ENCODE measurements at places on chromosomes 7 and 10.

DNA sequence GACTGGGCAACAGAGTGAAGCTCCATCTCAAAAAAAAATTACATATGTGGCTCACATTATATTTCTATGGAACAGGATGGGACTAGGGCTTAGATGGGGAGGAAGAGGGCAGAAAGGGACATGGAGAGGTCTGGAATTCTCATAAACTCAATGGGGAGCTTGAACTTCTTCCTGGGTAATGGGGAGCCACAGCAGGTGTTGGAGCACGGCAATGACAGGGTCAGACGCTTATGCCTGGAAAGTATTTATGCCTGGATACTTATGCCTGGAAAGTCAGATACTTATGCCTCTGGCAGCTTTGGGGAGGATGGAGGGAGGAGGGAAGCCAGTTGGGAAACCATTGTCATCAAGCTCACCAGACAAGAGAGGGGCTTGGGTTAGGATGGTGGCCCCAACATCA lies 36.8 kb downstream of the TMEM130 start:
- DNase-seq: no peak

- no peak for DNase-seq
Measured at GRCh38 chr7:120729245-120729644, 128.7 kb downstream of the TSPAN12 start.

- peak; percentile 26 for DNase-seq
Measured at GRCh38 chr10:86632009-86632800, 22.1 kb upstream of the OPN4 start.

DNA sequence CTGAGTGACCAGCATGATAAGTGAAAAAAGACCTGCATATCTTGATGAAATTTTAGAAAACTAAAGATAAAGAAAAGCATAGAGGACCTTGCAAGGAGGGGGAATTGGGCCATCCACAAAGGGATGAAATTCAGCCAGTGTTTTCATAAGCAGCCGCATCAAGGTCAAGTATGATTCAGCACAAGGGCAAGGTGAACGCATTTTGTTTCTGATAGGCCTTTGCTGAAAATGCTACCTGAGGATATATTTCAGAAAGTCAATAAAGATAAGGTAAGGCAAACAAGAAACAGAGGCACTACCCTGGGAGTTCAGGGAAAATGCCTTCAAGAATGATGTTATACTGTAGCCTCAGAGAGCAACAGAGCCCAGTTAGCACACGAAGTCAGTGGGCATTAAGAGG lies 55.0 kb upstream of the SHH start:
- DNase-seq: no peak

DNA sequence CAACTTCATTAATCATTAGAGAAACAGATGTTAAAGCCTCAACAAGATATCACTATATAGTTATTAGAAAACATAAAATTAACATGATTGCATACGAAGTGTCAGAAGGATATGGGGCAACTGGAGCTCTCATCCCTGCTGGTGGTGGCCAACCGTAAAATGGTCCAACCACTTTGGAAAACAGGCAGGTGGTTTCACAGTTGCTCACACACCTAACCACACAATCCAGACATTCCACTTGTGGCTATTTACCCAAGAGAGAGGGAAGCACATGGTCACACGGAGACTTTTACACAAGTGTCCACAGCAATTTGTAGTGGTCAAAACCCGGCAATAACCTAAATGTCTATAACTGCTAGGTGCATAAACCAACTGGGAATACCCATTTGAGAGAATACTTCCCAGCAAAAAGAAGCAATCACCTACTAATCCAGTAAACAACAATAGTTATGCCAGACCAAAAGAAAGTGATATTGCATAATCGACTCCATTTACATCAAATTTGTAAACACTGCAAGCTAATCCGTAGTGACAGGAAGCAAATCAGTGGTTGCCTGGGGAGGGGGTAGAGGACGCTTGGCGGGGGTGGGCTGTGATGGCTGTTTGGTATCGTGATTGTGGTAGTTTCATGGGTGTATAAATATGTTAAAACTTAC lies 91.8 kb downstream of the LARP4B start:
- DNase-seq: peak; percentile 13

DNA sequence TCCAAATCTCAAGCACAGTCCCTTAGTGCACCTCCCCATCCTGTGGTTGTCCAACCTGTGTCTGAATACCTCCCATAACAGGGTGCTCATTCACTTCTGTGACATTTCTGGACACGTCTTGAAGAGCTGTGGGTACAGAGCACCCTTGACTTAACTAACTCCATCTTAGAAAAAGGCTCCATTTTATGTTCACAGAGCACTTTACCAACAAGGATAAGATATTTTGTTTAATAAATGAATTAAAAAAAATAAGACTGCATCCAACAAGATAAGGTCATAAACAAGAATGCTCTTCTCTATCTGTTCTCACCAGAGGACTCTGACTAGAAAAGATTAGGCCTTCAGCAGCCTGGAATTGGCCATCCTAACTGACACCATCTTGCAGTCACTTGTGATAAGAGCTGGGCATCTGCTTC lies 335.2 kb upstream of the ZNF32 start:
- DNase-seq: no peak

DNA sequence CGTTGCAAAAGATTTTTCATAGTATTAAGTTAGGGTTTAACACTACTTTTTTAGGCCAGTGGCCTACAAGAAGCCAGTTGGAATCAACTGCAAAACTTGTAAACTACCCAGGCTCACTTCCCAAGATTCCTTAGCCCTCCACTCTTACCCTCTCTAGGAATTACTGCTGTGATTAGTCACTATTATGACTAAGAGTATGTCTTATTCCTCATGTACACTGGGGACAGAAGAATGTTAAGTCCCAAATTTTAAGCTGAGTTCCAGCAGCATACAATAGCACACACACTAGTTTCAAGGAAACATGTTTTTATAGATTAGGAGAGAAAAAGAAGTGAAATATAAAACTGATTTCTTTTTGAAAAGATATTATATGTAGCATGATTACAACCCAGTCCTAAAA lies 42.8 kb downstream of the FBXL13 start:
- peak; percentile 1 for DNase-seq

DNA sequence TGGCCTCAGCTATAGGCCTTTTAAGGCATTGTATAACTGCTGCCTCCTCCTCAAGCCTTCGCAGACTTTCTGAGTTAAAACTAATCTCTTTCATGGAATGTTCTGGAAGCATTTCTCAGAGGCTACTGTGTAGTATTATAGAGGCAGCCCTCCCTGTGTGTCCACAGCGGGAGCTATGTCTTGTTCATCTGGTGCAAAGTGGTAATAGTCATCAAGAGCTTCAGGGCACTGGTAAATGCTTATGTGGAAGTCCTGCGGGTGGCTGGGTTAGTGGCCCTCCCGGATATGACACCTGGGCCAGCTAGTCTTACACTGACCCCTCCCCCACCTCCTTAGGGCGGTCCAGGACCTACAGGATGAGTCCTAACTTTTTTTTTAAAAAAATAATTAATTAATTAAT lies 2.2 kb upstream of the ABHD11 start:
- DNase-seq: no peak

DNA sequence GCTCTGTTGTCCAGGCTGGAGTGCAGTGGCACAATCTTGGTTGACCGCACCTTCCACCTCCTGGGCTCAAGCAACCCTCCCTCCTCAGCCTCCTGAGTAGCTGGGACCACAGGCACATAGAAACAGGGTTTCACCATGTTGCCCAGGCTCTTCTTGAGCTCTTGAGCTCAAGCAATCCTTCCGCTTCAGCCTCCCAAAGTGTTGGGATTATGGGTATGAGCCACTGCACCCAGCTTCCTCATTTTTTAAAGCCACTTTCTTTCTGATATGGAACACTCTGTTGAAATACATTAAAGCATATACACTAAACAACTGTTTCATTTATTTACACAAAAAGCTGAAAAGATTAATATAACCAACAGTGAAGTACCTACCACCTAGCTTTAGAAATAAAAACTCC lies 117.2 kb downstream of the CLEC2L start:
- DNase-seq: no peak
